ENCODE measurements at places on chromosomes 12 and 14.

- no peak for DNase-seq
Observed at GRCh38 chr12:47145188-47145587, 65.4 kb upstream of the AMIGO2 start.

DNA sequence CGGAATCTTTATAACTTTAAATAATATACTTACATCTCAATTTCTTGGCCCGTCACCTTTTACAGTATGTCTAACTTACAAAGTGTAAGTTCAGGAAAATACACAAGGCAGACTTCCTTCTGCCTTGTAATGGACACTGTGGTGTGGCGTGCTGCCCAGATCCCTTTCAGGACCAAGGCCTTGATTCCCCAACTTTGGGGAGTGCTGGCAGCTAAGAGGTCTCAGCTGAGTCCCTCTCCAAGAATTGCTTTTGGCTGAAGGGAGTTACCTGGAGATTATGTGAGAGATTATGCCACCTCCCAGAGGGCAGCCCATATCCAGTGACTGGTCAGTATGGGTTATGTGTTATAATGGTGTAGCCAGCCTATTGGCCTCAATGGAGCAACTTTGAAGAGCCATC lies 21.2 kb upstream of the BATF start:
- no peak for DNase-seq

DNA sequence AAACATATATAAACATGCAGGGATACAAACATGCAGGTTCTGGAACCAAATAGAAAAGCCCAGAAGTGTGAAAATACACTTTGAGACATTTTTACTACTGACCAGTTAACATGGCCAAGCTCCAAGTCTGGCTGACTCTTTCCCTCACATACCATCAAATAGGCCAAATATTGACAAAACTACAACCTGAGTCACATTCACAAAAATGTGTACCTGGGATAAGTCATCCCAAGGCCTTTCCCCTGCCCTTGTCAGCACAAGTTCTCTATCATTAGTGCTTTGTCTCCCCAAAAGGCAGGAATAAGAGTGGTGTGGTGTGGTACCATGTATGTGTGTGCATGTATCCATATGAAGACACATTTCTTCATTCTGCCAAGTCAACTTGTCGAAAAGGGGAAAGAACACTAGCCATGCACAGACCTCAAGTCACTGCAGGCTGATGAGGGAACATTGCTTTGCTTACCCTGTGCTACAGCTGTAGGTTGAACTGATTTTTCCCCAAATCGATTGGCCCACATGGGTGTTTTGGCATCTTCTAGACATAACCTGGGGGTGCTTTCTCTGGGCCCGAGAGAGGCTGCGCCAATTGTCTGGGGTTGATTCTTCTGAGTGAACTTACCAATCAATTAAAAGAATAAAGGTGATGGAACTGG lies 14.9 kb downstream of the HOXC4 start:
- DNase-seq = no peak

DNA sequence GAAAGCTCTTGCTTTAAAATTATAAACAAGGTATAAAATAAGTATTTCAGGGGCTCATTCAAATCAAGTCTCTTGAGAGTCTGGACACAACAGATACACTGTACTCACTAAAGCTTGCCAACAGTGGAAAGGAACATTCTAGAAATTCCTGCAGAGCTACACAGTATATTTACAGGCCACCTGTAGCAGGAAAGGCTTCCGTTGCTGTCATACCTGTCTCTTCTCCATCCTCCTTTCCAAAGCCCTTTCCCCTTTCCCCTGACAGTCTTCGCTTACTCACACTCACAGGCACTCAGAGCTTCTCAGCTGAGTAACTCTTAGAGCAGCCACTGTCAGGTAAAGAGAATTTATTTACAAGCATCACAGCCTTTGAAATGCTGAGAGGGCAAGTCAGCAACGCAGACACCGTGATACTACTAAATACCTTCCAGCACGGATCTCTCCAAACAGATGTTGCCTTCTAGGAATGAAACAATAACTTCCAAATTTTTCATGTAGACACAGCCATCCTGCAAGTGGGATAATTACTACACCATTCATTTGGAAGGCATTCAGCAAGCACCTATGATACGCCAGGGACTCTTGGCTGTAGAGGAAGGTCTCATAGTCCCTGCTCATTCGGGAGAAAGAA lies 167.9 kb downstream of the FOXN3 start:
- DNase-seq = no peak

DNA sequence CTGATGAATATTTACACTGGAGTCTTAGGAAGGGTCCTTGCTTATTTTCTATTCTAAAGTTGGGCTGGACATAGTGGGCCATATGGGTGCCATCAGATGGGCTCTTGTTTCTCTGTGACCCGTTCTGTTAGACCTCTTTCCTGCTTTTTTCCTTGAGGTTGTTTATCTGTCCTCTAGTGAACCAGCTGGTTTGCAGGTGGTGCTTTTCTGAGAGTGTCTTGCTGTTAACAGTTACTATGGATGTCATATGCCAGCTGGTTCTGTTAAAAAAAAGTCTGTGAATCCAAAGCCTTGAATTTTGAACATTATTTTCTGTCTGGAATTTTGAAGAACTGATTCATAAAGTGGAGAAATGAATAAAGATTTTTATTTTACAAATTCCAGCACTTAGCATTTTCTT lies 29.2 kb downstream of the ZC3H14 start:
- DNase-seq = peak; percentile 34

- no peak for DNase-seq
Observed at GRCh38 chr12:8819666-8819980, 2.8 kb upstream of the A2ML1 start.

GRCh38 chr12:108802101-108802961 lies 55.1 kb downstream of the SSH1 start:
- DNase-seq = peak; percentile 71

GRCh38 chr12:34389378-34390170 lies 367.3 kb downstream of the ALG10 start:
- no peak for DNase-seq

DNA sequence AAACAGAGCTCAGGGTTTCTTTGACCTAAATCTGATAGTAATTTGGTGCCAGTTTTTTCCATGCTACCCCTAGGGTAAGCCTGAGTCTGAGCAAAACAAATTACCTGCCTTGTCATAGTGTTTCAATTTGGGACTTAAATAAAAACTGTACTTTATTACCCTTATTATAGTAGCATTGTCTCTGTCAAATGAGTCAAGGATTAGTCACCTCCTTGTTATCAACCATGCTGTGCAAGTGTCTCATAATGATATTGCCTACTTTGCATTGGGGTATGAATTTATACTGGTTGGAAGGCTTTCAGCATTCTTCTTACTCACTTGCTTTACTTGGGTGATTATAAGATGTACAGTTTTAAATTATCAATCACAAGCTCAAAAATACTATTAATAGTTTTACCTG lies 380.0 kb downstream of the LRFN5 start:
- no peak for DNase-seq

GRCh38 chr12:62933602-62934238 lies 1.2 kb downstream of the PPM1H start:
- DNase-seq = no peak

GRCh38 chr12:14601692-14602478 lies 34.2 kb upstream of the PLBD1 start:
- no peak for DNase-seq

DNA sequence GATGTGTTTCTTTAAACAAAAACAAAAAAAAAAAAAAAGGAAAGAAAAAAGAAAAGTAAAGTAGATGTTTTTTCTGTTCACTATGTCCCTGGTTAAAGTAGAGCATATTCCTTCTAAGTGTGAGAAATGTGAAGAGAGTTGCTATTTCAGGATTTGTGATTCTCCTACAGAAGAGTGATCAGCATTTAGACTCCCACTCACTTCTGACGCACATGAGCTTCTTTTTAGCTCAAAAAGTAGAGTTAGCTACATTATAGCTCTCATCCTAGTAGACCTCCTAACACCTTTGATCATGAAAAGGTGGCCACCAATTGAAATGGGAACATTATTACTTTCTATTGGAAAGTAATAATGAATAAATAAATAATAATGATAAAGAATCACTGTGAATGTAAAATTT lies 368.2 kb downstream of the NAV3 start:
- no peak for DNase-seq

DNA sequence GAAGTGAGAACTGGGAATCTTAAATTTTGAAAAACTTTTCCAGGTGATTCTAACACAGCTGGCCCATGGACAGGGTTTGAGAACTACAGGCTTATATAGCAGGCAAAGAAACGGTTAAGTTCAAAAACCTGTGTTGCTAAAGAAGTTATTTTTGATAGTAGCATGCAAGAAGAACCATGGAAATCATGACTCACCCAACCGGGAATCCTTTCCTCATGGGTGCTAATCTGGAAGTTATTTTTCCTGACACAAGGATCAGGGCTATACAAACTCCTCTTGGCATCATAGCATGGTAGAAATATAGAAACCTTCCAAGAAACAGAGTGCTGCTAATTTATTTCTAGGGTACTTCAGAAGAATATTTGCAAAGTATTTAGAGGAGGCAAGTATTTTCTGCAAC lies 588.7 kb downstream of the CCER1 start:
- no peak for DNase-seq

- no peak for DNase-seq
Observed at GRCh38 chr12:11075642-11076041, 13.5 kb upstream of the TAS2R46 start.

Data from cerebellar cortex (tissue), 1 donor.